Skin of body (tissue), 3 donors: ENCODE measurements at places on chromosomes 1 and 21.

- DNase-seq: peak; percentile 27
Observed at GRCh38 chr1:175146529-175147213, 45.9 kb downstream of the KIAA0040 start.

DNA sequence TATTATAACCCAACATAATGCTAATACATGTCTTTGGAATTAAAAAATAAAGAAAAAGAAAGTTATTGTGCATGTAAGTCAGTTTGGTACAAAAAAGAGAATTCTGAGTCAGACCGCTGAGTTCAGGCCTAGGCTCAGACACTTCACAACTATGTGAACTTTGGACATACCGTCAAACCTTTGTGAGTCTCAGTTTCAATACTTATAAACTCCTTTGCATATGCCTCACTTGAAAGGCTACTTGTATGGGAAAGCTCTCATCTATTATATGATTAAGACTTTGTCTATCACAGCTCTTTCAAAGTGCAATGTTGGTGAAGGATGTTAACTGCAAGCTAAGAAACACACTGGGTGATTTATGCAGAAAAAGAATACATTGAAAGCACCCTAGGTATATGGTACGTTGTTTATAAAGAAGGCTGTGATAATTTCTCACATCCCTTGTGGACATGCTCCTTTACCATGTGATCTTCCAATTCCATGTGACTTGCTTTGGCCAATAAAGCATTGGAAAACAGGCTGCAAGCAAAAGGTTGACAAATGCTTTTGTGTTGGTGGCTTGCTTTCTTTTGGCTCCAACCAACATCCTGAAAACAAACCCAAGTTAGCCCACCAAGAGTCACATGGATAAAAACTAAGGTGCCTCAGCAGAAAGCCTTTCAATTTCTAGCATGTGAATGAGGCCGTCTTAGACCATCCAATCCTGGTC is 49.6 kb downstream of the INTS7 start:
- DNase-seq: no peak

DNA sequence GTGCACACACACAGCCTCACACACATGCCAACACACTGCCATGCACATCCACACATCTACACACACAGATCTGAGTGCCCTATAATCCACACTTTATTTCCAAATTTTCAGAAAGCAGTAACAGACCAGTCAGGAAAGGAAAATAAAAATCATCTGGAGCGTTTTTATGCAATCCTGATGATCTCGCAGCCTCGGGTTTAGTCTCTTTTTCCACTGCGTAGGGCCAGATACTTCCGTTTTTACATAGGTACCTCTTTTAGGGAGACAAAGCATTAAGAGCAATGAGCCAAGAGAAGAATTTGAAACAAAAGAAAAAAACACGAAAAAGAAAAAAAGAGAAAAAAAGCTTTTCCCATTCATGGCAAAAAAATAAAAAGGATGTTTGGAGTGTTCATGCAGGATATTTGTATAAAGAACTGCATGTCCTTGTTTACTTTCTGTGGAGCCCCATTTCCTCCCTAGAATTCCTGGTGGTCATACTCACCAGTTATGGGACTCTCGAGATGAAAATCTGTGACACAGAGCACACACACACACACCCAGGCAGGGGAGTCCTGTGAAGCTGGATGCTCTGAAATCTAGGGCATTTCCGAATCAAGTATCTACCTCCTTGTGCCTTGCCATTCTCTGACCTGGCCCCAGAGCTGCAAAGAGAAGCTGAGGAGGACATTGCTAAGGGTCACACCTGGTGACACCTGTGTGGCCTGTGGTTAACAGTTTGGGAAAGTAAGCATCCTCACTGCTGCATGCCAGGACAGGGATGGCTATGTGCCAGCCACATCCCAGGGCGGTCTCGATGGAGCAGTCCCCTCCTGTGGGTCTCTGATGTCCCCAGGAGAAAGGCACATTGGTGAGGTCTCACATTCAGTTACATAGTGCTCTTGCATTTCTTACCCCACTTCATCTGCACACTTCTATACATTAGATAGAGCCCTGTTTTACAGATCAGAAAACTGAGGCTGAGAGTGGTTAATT is 83.6 kb downstream of the RUNX1 start:
- no peak for DNase-seq

DNA sequence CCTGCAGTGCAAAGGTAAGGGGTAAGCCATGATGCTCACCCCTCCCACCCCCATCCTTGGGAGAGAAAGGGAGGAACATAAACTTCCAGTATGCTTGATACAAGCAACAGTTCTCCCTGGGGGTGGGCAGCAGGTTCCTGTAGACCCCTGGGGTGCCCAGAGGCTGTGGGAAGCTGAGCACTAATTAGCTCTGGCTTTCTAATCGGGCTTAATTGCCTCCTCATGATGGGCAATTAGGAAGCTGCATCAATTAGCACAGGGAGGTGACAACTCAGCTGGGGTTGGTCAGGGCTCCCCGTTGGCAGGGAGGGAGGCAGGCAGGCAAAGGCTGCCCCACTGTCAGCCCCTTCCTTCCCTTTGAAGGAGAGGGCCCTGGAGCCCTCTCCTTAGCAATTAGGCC is 15.7 kb upstream of the LMNA start:
- DNase-seq: no peak

GRCh38 chr1:48794816-48795215 is 18.1 kb upstream of the BEND5 start:
- DNase-seq: no peak

DNA sequence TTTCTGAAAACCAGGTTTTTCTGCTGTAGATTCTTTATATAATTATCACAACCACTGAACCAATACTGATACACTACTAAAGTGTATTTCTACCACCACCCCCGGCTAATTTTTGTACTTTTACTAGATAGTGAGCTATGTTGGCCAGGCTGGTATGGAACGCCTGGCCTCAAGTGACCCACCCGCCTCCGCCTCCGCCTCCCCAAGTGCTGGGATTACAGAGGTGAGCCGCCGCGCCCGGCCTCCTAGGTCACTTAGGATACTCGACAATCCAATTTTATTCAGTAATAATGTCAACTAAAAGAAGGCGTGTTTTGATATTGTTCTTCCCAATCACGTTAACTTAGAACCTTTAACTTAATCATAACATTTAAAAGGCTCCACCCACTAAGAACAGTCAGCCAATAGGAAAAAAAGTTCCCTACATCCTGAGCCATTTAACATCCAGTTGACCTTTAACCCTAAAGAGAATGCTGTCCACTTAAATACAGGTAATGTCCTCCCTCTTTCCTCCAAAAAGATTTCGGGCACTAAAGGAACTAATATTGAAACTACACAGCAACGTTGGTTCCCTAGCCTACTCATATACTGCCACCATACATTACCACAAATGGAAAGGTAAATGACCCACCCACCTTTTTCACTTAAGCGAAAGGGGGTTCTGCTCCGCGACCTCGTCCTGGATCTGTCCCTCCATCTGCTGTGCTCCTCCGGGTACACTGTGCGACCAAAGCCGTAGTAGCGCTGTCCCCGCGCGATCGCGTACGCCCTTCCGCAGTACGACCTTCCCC is 1.2 kb downstream of the RSRP1 start:
- no peak for DNase-seq

- no peak for DNase-seq
Observed at GRCh38 chr1:100440075-100440809, 87.9 kb downstream of the CDC14A start.

DNA sequence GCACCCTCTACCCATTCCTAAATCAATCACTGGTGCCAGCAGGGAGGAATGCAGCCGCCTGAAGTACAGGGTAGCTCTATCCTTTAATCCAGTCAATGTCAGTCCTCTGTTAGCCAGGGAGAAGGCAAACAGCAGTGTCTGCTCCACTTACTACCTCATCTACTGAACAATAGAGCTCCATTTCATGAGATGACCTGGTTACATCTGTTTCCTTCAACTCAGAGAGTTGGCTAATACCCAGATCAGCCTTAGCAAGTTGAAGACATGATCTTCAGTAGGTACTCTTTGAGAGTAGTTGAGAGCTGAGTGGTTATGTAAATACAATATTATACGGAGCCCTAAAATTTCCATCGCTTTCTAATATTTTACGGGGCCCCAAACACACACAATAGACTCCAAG is 46.1 kb upstream of the CD34 start:
- no peak for DNase-seq
